Endothelial cell of umbilical vein (primary cell): ENCODE measurements at places on chromosomes 13 and 19. TPM values are rescaled to one million over a fixed set of nuclear protein-coding genes. Genes with fewer than 3 reads are reported as not detected.

DNA sequence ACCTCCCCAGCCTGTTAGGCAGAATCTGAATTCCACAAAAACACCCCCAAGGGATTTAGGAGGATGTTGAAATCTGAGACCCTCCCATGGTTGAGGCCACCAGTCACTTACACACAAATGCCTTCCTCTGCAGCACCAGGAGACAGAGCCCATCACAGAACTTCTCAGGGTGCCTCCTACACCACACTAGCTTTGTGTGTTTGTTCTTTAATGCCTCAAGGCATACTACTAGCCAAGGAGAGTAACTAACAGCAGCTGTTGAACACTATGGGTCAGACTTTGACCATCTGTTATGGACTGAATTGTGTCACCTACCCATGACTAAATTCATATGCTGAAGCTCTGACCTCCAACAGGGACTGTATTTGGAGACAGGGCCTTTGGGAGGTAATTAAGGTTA, 9.5 kb upstream of the MED26 start:
- H3K27me3 ChIP-seq = no peaks in the 10 kb centered on the region
- no peak overlapping the region for H3K4me3 ChIP-seq
- peaks cover 3% of the 10 kb centered on the region for H3K36me3 ChIP-seq
- no peaks in the 10 kb centered on the region for H3K4me1 ChIP-seq
- DNase-seq = no peak

- H3K27ac ChIP-seq = peak overlapping the region; percentile 40
- peaks cover 13% of the 10 kb centered on the region for H3K4me1 ChIP-seq
- H3K27me3 ChIP-seq = no peaks in the 10 kb centered on the region
- H3K4me3 ChIP-seq = no peak overlapping the region
- DNase-seq = no peak
These were observed 138.0 kb downstream of the MIPEP start for GRCh38 chr13:23751195-23751594.

GRCh38 chr13:92735909-92736308, 490.7 kb upstream of the GPC6 start:
- H3K27me3 ChIP-seq = no peaks in the 10 kb centered on the region
- no peak overlapping the region for H3K27ac ChIP-seq
- H3K4me3 ChIP-seq = no peak overlapping the region
- H3K36me3 ChIP-seq = no peaks in the 10 kb centered on the region
- DNase-seq = no peak

GRCh38 chr19:46387713-46388130, 25.6 kb downstream of the CCDC8 start:
- H3K27me3 ChIP-seq = no peaks in the 10 kb centered on the region
- no peak overlapping the region for H3K4me3 ChIP-seq
- no peak overlapping the region for H3K27ac ChIP-seq
- H3K36me3 ChIP-seq = peaks cover 58% of the 10 kb centered on the region
- no peak for DNase-seq
- no peaks in the 10 kb centered on the region for H3K4me1 ChIP-seq

- no peak within 1 kb of the TSS for H3K27ac ChIP-seq
- H3K4me3 ChIP-seq = no peak within 1 kb of the TSS
- DNase-seq = peak; percentile 94
- no peaks in the 10 kb centered on the region for H3K27me3 ChIP-seq
- no peaks in the 10 kb centered on the region for H3K4me1 ChIP-seq
These were observed at the start of gene PLPPR2 for GRCh38 chr19:11355160-11356073. TSS of gene PLPPR2 (plus strand) at chr19:11355432. CDS start at chr19:11357674, 2,242 bp downstream.

GRCh38 chr13:51246418-51247277, 24.4 kb downstream of the FAM124A start:
- no peaks in the 10 kb centered on the region for H3K27me3 ChIP-seq
- H3K4me1 ChIP-seq = no peaks in the 10 kb centered on the region
- no peak overlapping the region for H3K4me3 ChIP-seq
- no peak for DNase-seq
- H3K27ac ChIP-seq = no peak overlapping the region

DNA sequence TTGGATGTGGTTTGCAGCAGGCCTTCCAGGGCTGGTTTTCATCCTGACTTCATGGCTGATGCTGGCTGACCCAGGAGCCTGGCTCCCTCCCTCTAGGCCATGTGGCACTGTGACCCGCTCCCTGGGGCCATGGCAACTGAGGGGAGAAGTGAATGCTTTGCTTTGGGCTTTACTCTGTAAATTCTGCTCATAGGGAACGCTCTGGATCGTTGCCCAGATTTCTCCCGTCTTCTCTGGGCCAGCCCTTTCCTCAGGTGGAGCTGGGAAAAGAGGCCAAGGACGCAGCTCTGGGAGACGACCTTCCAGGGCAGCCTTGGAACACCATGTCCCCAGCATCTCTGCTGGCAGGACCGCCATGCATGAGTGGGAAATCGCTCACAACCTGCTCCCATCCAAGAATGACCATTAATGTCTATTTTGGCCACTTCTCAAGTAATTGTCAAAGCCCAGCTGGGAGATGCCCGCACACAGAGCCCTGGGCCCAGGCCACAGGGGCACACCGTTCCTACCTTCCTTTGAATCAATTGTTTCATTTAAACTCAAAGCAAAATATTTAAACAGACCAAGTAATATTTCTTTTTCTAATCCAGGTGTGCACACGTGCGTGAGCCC, 321.8 kb downstream of the TEX29 start:
- H3K36me3 ChIP-seq = no peaks in the 10 kb centered on the region
- no peak overlapping the region for H3K4me3 ChIP-seq
- DNase-seq = no peak

GRCh38 chr13:99857738-99858137, 113.8 kb downstream of the ZIC5 start:
- H3K27ac ChIP-seq = no peak overlapping the region
- H3K4me3 ChIP-seq = no peak overlapping the region
- DNase-seq = no peak
- H3K36me3 ChIP-seq = no peaks in the 10 kb centered on the region
- peaks cover 8% of the 10 kb centered on the region for H3K27me3 ChIP-seq

DNA sequence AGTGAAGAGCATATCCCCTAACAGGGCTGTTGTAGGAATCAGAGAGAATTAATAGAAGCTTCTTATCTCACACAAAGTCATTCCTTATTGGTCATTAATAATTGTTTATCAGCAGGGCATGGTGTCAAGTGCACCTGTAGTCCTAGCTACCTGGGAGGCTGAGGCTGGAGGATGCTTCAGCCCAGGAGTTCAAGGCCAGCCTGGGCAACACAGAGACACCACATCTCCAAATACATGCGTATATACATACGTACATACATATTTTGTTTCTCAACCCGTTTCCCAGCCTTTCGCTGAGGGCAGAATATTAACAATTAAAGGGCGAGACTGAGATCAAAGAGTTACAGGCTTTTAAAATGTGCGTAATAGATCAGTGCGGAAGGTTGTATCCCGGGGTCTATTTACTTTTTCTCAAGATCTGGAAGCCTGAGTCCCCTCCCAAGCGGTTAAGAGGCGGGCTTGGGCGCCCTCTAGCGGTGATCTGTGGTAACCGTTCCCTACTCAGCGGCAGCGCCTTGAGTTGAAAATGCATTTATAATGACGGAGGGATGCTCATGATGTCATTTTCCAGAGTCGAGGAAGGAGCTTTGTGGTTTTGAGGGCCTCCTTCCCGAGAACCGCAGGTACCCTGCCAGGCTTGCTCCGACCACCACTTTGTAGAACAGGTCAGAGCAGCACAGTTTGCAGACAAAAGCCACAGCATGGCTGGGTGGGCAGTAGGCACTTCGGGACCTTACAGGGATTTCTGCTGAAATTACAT, 169.6 kb upstream of the GPR12 start:
- H3K4me1 ChIP-seq = no peaks in the 10 kb centered on the region
- no peak overlapping the region for H3K4me3 ChIP-seq
- peaks cover 3% of the 10 kb centered on the region for H3K27me3 ChIP-seq
- H3K27ac ChIP-seq = no peak overlapping the region

DNA sequence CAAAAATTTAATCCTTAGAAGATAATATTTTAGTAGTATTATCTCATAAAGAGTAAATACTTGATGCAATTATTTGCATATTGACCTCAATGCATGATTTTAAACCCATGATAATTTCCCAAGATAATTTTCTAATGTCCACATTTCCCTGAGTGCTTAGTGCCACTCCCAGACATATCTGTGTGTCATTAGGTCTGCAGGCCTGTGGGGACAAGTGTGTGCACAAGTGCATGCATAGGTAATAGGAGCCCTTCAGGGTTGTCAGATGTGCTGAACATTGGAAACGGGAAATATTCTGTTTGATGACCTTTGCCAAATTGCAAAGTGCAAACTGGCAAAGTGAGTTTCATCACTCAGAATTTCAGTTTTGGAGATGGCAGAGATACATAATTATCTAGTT, 369.9 kb downstream of the KLF5 start:
- no peak overlapping the region for H3K4me3 ChIP-seq
- H3K4me1 ChIP-seq = no peaks in the 10 kb centered on the region
- no peaks in the 10 kb centered on the region for H3K27me3 ChIP-seq
- no peaks in the 10 kb centered on the region for H3K36me3 ChIP-seq
- no peak overlapping the region for H3K27ac ChIP-seq

- H3K36me3 ChIP-seq = no peaks in the 10 kb centered on the region
- no peaks in the 10 kb centered on the region for H3K27me3 ChIP-seq
- no peak overlapping the region for H3K27ac ChIP-seq
These were observed 93.1 kb downstream of the PCDH17 start for GRCh38 chr13:57724486-57725272.

The ZNF470 gene
- polyA plus RNA-seq = 0.73 and 1.0 TPM in 2 replicates

The HSD17B14 gene
- polyA plus RNA-seq = 44.5 and 46.3 TPM in 2 replicates

The SPTBN4 gene
- 0.03 and 0.33 TPM in 2 replicates for polyA plus RNA-seq

The MAP4K1 gene
- polyA plus RNA-seq = 0.12 and 0.14 TPM in 2 replicates
